Fibroblast of pulmonary artery (primary cell): ENCODE measurements at places on chromosomes 2 and 18.

- DNase-seq, result no peak
These were observed 172.2 kb downstream of the ASB1 start for GRCh38 chr2:238598802-238599530.

GRCh38 chr2:186308347-186308746 lies 177.7 kb upstream of the ZC3H15 start:
- peak; percentile 49 for DNase-seq

- peak; percentile 49 for DNase-seq
These were observed 392.4 kb downstream of the ALK start for GRCh38 chr2:29528891-29529520.

GRCh38 chr18:50193796-50194630 lies 934 bp downstream of the MYO5B start:
- no peak for DNase-seq

DNA sequence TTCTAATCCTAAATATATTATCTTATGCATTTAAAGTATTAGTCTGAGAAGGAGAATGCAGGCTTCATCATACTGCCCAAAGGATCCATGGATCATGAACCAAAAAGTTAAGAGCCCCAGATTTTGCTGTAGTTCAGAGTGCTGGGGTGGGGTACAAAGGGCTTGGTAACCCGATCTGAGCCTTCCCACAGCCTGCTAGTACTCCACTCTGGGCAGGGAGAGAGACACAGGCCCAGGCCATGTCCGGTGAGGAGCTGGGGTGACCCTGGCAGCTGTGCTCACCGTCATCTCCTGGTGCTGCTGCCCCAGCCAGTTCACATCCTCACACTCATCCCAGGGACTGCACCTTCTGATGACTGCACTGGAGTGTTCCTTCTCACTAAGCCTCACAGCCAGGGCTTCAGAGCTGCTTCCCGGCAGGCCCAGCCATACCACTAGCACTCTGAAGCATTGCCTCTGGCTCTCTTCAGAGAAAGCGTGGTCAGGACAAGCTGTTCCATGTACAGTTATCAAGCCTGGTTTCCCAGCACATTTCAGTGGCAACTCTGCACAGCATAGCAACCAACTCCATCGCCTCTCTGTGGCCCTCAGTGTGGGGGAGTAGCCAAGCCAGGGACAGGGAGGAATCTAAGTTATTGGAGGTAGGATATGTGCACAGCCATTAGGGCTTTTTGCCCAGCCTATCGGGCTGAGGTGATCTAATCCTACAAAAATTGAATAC lies 189.0 kb upstream of the CTAGE1 start:
- DNase-seq, result peak; percentile 87

- DNase-seq, result no peak
These were observed 82.3 kb downstream of the PXDN start for GRCh38 chr2:1661891-1662605.

GRCh38 chr2:36354811-36355150 lies 797 bp upstream of the CRIM1 start:
- DNase-seq, result no peak

DNA sequence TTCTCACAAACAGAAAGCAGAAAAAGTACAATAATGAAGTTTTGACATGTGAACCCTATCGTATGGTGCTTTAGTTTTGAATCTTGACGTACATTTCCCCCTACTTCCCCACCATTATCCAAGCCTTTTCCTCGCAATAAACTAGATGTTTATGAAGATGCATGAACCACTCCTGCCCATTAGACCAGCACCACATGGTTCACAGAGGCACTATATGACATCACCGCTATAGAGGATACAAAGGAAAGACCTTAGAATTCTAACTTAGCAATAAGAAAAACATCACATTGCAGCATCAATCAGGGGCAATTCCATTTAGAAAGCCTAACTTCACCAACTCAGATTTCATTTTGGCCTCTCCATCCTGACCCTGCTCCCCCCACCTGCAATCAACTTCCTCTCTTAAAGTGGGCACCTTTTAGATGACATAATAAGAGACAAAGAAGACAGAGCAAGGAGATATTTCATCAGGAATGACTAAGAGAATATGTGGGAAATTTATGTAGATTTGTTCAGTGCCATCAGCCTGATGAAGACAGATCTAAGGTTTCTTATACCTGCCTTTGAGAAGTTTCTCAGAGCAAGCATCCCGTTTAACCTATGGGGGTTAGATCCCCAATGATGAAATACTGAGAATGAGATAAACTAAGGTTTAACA lies 124.9 kb downstream of the PIGN start:
- DNase-seq, result no peak

DNA sequence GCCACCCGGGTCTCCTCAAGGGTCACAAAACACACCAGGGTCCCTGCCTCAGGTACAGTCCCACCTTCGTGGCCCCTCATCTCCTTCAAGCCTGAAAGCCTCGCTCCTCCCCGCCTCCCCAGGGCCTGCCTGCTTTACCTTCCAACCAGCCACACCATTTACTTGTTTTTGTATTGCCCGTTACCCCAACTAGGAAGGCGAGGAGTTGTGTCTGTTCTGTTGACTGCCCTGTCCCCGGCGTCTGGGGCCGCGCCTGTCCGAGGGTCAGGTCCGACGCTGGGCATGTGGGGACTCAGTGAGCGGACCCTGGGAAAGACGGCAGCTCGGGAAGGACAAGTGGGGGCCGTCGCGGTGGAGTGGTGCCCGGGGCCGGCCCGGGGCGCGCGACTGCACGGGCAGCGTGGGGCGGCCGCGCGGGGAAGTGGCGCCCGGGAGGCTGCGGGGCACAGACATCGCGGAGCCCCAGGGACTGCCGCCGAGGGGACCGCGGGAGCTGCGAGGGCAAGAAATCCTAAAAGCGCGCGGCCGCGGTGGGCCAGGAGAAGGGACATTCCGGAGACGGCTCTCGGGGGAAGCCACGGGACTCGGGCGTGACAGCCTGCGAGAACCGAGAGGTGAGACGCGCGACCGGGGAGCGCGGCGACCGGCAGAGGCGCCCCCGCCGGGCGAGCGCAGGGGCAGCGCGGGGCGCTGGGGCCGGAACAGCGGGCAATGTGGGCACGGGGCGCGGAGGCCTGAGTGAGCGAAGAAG lies 797 bp upstream of the GRHL1 start:
- DNase-seq, result no peak

DNA sequence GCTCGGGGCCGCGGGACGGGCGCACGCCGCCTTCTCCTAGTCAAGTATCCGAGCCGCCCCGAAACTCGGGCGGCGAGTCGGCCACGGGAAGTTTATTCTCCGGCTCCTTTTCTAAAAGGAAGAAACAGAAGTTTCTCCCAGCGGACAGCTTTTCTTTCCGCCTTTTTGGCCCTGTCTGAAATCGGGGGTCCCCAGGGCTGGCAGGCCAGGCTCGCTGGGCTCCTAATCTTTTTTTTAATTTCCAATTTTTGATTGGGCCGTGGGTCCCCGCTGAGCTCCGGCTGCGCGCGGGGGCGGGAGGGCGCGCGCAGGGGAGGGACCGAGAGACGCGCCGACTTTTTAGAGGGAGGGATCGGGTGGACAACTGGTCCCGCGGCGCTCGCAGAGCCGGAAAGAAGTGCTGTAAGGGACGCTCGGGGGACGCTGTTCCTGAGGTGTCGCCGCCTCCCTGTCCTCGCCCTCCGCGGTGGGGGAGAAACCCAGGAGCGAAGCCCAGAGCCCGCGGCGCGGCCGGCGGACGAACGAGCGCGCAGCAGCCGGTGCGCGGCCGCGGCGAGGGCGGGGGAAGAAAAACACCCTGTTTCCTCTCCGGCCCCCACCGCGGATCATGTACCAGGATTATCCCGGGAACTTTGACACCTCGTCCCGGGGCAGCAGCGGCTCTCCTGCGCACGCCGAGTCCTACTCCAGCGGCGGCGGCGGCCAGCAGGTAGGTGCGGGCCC lies 617 bp downstream of the FOSL2 start:
- peak; percentile 74 for DNase-seq

DNA sequence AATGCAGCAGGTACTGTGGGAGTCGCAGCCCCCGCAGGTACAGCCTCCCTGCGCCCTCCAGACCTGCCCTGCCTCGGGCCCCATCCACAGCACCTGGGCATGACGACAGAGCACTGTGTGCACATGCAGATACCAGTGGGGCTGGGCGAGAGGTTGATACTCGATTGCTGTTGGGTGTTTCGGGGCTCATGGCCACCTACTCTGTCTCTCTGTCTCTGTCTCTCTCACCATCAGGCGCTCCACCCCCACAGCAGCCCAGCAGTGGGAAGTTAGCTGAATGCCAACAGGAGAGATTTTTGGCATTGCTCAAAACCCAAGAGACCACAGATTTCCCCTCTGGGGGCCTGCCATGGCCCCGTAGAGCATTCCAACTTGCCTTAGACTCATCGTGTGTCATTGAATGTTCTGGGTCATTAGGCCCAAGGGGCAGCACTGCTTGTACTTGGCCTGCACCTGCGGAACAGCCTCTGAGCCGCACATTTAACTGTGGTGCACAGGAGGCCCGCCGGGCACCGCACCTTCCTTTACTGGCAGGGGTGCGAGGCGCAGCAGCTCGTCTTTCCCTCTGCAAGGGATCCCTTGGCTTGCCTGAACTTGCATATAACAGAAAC lies 18.8 kb downstream of the KCNIP3 start:
- DNase-seq, result peak; percentile 27

GRCh38 chr2:219344751-219345430 lies 12.3 kb upstream of the RESP18 start:
- peak; percentile 66 for DNase-seq

DNA sequence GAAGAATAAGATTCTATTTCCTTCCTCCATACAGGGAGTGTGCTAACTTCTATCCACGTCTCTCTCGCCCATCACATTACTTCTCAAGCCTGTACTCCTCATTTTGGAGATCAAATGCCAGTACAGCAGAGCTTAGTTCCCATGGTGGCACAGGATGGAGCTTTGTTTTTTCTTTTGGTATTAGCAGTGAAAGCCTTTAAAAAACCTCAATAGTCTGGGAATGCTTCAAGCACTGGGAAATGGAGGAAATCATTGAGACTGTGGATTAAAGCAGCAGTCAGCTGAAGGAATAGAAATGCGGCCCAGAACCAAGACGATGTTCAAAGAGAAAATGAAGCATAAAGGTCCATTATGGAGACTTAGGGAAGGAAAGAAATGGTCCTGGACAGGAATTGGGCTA lies 102.3 kb downstream of the NRXN1 start:
- DNase-seq, result no peak

GRCh38 chr18:26524504-26525351 lies 23.6 kb downstream of the KCTD1 start:
- DNase-seq, result no peak

GRCh38 chr18:67211646-67212045 lies 304.9 kb downstream of the DSEL start:
- no peak for DNase-seq

- DNase-seq, result no peak
These were observed 97.0 kb downstream of the KCNF1 start for GRCh38 chr2:11008773-11009172.

DNA sequence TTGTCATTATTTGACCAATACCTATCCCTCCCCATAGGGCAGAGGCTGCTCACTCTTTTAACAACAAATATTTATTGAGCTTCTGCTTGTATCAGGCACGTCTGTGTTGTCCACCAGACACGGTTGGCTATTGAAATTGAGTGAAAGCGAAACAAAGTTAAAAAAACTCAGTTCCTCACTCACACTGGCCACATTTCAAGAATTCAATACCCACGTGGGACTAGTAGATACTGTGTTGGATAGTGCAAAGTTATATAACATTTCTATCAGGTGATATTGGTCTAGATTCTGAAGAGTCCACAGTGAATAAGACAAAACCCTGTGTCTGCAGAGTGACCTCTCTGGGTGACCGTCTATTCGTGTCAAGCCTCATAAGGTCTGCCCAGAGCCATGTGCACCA lies 43.9 kb upstream of the GALR1 start:
- no peak for DNase-seq

DNA sequence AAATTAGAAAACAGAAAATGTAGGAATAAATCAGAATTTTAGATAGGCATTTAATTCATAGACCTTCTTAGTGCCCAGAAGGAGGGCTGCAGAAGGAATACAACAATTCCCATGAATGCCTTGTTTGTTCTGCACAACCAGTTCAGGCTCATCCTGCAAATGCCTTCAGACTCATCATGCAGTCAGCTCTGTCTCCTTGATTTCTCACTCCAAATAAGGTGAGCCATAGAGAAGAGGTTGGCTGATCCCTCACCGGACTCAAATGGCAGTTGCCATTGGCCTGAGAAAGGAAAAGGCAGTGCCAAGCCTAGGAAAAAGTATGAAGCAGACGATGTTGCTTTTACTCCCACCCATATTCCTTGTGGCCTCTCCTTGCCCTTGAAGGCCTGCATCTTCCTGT lies 50.3 kb downstream of the DSC3 start:
- DNase-seq, result no peak

GRCh38 chr18:25453556-25454269 lies 101.7 kb upstream of the ZNF521 start:
- peak; percentile 6 for DNase-seq

DNA sequence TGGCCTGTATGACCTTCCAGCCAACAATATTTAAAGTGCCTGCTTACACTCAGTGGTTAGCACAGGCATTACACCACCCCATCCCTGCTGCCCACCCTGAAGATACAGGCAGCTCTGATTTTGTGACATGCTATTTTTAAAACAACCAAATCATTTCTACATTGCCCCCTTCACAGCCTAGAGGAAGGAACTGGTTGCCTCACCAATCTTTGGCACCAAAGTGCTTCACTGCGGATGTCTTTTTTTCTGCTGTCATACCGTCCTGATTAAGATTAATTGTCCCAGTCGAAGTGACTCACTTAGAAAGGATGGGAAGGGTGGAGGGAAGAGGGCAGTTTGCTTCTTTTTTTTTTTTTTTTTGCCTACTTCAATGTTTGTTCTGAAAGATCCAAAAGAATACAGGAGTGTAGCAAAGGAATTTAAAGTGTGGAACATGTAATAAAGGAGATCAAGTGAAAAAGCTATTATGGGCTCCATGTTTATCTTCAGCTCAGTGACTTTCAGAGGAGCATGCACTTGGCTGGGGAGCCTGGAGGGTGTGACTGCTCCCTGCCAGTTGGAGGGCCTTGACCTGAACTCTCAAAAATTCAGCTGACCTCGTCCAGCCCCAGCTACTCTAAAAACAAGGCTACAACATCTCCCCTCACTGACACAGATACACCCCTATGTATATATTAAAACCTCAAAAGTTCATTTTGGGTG lies 501.1 kb upstream of the TNP1 start:
- peak; percentile 76 for DNase-seq

- no peak for DNase-seq
These were observed 84.3 kb downstream of the ACSL3 start for GRCh38 chr2:222944971-222945740.

DNA sequence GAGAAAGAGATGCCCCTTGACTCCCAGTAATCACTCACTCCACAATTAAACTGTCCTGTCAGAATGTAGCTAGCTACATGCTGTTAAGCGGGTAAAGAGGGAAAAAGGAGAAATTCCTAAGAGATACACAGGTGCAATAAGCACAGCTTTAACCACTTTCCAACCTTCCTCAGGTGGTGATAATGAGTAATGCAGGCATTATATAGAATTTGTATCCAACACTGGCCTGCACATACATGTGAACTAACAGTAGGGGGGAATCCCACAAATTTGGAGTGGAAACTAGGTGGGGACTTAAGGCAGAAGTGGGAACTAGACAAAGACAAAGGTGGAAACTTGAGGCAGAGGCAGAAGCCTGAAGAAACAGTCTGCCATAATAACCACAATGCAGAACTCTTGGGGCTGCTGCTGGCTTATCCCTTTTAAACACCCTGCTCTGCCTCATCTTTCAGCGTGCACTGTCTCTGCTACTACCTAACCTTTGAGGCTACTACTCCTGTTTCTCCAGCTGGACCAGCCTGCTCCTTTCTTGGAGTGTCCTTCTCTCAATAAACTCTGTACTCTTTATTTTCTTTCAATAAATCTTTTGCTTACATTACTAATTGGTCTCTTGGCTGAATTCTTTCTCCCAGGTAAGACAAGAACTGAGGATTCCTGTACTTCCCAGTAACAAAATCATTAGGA lies 259.7 kb downstream of the PDE11A start:
- no peak for DNase-seq

- peak; percentile 58 for DNase-seq
These were observed 255.5 kb downstream of the RIT2 start for GRCh38 chr18:42860011-42860410.
